GM04504 (cell line): ENCODE measurements at places on chromosomes 13 and 19.

DNA sequence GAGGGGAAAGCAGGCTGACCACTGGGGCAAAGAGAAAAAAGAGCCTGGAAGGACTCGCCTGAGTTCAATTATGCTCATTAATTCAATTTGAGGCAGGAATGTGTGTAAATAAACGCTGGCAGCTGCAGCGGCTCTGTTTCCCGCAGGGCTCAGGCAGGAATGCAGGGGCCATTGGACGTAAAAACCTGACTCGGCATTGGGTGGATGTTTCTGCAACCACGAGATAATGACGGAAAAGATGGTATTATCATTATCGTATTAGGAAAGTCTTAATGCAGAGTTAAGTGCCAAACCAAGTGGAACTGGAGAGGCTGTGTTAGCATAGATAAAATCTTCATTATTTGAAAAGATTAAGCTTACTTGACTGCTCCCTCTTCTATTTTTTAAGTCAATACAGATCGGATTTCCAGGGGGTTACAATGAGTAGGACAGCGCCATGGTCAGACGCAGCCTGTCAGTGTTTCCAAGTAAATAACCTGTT, 169.8 kb downstream of the SHISA2 start:
- no peak for DNase-seq

- DNase-seq = no peak
Observed at GRCh38 chr13:78608252-78608687, 4.9 kb upstream of the POU4F1 start.

GRCh38 chr13:52665325-52665724, 12.7 kb downstream of the SUGT1 start:
- DNase-seq = peak; percentile 10

DNA sequence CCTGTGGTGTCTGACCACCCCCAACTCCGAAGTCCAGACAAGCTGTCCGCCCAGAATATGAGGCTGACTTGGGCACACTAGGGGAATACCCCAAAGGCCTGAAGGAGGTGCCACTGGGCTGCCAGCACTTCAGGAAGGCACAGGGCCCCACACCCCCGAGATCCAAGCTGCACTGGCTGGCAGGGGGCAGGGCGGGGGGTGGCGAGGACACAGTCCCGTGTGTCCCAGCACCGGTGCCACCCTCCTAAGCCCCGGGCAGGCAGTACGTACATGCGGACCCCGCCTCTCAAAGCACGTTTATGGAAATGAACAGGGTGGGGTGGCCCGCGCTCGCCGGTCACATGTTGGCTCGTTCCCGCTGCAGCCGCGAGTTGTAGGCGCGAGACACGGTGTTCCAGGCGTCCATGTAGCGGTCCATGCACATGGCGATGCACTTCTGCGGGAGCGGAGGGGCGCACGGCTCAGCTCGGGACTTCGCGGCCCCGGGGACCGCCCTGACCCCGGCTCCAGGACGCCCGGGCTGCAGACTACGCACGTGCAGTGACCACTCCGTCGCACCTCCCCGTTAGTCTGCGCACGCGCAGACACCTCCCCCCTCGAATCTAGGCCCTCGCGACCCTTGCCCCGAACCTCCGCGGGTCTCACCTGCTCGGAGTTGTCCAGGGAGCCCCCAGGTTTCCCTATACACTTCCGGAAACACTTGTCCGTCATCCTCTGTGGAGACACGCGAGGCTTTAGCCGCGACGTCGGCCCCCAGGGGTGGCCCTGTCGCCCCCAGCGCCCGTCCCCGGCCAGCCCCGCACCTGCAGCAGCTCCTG, 566 bp downstream of the TIMM13 start:
- DNase-seq = no peak

- no peak for DNase-seq
Observed at GRCh38 chr13:23642110-23642509, 71.9 kb downstream of the TNFRSF19 start.

GRCh38 chr19:27774827-27775226, 1438.1 kb downstream of the UQCRFS1 start:
- no peak for DNase-seq

DNA sequence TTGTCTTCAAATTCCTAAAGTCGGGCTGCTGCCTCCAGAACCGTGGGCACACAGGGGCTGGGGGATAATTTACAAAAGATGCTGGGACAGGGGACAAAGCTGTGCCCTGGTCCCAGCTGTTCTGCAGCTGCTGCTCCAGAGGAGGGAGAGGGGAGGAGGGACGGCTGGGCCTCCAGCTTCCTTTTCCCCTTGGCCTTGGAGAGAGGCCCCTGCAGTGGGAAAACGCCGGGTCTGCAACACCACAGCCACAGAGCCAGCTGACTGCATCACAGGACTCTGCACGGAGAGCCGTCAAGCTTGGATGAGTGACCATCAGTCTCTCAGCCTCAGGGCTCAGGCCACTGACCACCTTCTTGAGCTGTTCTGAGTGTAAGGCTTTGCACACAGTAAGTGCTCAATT, 6.1 kb downstream of the DOCK6 start:
- no peak for DNase-seq

GRCh38 chr19:29445246-29445645, 80.5 kb upstream of the VSTM2B start:
- no peak for DNase-seq

DNA sequence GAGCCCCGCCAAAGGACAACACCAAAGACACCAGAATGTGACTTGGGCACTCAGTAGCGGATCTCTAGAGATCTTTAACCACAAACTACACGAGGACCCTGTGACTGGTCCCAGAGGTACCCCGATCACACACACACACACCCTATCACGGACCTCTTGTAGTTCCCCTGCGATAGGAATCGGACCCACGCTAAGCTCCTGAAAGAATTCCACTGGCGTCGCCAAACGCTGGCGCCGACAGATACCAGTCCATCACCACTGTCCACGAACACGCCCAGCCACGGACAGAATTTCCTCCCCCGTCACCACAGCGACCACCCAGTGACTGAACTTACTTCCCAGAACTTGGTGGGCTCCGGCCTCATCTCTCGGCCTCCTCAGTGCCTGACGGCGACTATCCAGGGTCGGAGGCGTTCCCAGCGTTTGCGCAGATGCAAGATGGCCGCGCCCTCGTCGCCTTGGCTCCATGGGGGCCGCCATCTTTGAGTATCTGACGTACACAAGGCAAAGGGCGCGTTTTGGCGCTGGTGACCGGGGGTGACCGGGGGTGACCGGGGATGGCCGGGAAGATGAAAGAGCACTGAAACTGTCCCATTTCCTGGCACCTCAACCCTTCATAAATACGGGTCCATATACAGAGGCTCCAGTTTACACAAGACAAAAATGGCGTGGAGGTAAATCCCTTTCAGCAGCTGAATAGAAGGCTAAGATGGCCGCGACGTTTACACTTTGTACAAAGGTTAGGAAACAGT, at the start of gene ZNF615:
Gene ZNF615, minus strand, starts transcription at position 406 of the 752 bp plus-strand sequence. CDS start 4,500 bp downstream, outside the sequence.
- peak; percentile 68 for DNase-seq

- no peak for DNase-seq
Observed at GRCh38 chr13:74324338-74324737, 190.1 kb upstream of the KLF12 start.

DNA sequence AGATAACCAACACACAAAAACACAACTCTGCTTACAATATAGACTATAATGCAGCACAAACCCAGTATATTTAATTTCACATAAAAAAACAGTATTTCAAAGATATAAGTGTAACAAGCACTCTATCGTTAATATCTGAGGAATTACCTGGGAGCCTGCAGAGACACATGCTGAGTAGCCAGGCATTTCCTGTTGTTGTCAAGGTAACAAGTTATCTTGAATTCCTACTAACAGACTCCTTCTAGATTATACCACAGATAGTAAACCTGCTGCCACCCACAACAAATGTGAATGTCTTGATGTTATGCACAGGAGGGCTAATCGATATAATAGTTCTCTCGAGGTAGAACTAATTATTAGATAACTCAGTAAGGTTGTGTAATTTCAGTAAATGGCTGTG, 826.0 kb upstream of the PRR20A start:
- no peak for DNase-seq

GRCh38 chr19:40933025-40933424, 51.0 kb upstream of the CYP2A7 start:
- no peak for DNase-seq

- no peak for DNase-seq
Observed at GRCh38 chr13:36108954-36109353, 22.2 kb downstream of the DCLK1 start.

DNA sequence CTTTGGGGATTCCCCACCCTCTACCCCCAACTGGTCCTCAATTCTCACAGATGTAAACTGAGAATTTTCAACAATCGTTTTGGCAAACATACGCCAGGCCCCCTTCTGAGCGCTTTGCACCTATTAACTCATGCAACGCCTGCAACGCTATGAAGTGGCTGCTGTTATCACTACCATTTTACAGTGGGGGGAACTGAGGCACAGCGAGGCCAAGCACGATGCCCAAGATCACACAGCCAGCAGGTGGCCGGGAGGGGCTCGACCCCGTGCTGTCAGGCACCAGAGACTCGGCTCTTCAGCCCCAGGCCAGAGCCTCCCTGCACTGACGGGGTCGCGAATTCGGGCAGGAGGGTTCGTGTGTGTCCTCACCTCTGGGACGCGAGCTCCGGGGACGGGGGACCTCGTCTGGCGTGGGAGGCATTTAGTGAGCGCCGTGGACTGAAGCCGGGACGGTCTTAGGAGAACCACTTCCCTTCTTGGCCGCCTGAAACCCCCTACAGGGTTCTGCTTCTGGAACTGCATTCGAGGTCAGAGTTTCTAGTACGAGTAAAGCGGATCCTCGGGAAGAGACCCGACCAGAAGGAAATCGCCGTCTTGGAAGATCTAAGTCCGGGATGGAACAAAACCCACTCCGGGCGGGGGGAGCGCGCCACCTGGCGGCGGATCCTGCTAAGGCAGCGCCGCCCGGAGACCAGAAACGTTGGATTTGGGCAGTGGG, 21.0 kb downstream of the ZNF114 start:
- DNase-seq = peak; percentile 61

- no peak for DNase-seq
Observed at GRCh38 chr13:48492096-48492440, 40.8 kb downstream of the RCBTB2 start.

GRCh38 chr19:39968789-39969188, 2.2 kb upstream of the PSMC4 start:
- DNase-seq = no peak

DNA sequence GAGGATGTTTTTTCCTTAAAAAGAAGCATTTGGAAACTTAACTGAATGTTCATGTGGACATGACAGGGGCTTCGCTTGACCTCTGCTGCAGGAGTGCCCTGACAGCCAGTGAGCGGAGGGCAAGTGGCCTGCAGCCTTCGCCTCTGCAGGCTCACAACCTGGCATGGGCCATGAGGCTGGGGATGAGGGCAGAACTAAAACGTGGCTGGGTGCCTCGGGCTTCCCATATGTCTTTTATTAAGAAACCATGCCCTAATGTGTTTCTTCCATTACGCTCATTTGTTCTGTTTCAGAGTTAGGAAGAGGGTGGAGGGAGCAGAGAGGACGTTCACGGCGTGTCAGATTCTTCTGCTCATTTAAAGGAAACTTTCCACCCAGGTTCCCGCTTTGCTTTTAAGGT, 2.9 kb downstream of the ARHGEF7 start:
- DNase-seq = no peak
